ENCODE measurements at places on chromosomes 7 and 10. TPM values are rescaled to one million over a fixed set of nuclear protein-coding genes. Genes with fewer than 3 reads are reported as not detected.

Gene SLC26A3
- total RNA-seq = not detected

Gene ABCB4
- total RNA-seq = not detected

Gene TBX20
- 1.1 TPM for total RNA-seq

Gene CTAGE6
- total RNA-seq = not detected

Gene AGBL3
- total RNA-seq = 4.3 TPM

Gene HGF
- not detected for total RNA-seq

Gene LIPM
- not detected for total RNA-seq

Gene RNF32
- 2.7 TPM for total RNA-seq

Gene CREB5
- 1.0 TPM for total RNA-seq

Gene NANOS1
- 7.2 TPM for total RNA-seq

Gene RBP3
- not detected for total RNA-seq

Gene PDE1C
- total RNA-seq = 2.1 TPM
